Ascending aorta (tissue), 2 donors: ENCODE measurements at places on chromosomes 7 and 10. TPM values are rescaled to one million over a fixed set of nuclear protein-coding genes. Genes with fewer than 3 reads are reported as not detected.
A peak's percentile ranks its signal among the peaks of the same experiment; 100 is the strongest.

Gene LIPN
- not detected for total RNA-seq

- H3K36me3 ChIP-seq, result no peaks in the 10 kb centered on the region
- H3K27me3 ChIP-seq, result peaks cover 20% of the 10 kb centered on the region
- H3K4me1 ChIP-seq, result no peaks in the 10 kb centered on the region
- DNase-seq, result peak; percentile 59
- no peak overlapping the region for H3K27ac ChIP-seq
- H3K4me3 ChIP-seq, result peak overlapping the region; percentile 59
Observed at GRCh38 chr7:157690058-157690832, 353.4 kb downstream of the DNAJB6 start.

DNA sequence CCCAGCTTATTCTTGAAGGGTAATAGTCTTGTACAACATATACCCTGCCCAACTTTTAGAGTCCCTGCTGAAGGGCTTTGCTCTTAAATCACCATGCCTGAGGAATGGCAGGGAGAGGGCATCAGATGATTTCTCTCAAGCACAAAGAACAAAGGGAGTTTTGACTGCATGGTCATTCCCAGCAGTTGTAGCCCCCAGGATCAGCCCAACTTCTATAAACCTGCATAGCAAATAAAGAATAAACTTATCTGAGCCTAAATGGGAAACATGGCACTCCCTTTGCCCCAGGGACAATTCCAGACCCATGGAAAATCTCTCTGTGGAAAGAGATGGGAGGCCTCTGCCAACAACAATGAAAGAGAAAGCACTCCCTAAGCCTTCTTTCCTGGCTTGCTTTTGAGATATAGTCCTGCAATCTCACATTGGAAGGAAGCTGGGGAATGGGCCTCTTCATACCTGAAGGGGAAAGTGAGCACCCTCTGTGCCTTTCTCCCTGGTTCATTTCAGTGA is 18.7 kb downstream of the CADPS2 start:
- no peaks in the 10 kb centered on the region for H3K27me3 ChIP-seq
- H3K4me1 ChIP-seq, result no peaks in the 10 kb centered on the region
- no peak overlapping the region for H3K4me3 ChIP-seq
- H3K27ac ChIP-seq, result no peak overlapping the region
- no peak for DNase-seq

GRCh38 chr7:128210590-128211570 is 30.2 kb upstream of the LEP start:
- H3K4me1 ChIP-seq, result no peaks in the 10 kb centered on the region
- H3K4me3 ChIP-seq, result no peak overlapping the region
- H3K36me3 ChIP-seq, result no peaks in the 10 kb centered on the region
- peak; percentile 54 for DNase-seq

DNA sequence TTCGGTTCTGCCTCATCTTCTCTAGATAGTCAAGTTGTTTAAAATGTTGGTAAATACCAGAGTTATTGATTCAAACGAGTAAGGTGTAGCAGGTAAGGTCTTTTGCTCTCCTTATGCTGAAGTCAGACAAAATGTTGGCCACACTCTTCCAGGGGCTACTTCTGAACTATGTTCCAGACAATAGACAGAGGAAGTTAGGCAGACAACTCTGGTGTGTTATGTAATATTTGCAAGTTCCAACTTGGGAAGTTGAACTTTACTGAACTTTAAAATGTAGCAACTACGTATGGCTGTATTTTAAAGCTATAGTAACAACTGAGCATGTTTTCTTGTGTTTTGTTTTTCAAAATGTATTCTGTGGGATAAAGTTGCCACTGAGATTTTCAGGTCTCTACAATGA is 125.7 kb upstream of the NEBL start:
- H3K27ac ChIP-seq, result no peak overlapping the region
- no peaks in the 10 kb centered on the region for H3K4me1 ChIP-seq
- no peaks in the 10 kb centered on the region for H3K36me3 ChIP-seq
- no peaks in the 10 kb centered on the region for H3K27me3 ChIP-seq
